ENCODE measurements at places on chromosomes 2 and 18. TPM values are rescaled to one million over a fixed set of nuclear protein-coding genes. Genes with fewer than 3 reads are reported as not detected.

DNA sequence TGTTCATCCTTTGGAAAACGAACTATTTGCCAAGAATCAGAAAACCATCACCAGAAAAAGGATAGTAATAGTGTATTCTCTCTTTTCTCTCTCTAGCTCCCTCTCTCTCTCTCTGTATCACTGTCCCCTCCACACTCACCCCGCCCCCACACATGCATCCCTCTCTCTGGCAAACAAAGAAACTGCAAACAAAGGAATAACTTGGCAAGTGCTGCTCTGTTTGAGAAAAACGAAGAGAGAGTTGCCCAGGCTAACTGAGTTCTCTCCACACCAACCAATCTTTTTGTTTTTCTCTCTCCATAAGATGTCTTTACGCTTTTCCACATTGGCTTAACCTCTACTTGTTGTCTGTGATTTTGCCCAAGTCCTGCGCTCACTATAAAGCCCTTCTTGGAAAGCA is 316.2 kb downstream of the EPHA4 start:
- DNase-seq, result no peak

DNA sequence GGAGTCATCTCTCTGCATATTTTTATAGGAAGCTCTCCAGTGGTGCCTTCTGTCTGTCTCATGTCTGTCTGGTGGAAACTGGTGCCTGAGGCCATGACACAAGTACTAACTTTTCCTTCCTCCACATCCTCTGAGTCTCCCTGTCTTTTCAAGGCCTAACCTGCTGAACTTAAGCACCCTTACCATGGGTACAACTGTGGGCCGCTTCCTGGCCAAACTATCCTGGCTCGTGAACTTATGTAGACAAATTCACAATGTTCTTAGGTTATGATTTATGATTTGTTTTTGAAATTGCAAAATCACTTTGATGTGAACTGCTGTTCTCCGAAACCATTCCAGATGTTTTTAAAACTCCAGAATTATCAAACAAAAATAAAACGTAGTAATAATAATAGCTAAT is 804.5 kb upstream of the POU3F3 start:
- DNase-seq, result no peak

DNA sequence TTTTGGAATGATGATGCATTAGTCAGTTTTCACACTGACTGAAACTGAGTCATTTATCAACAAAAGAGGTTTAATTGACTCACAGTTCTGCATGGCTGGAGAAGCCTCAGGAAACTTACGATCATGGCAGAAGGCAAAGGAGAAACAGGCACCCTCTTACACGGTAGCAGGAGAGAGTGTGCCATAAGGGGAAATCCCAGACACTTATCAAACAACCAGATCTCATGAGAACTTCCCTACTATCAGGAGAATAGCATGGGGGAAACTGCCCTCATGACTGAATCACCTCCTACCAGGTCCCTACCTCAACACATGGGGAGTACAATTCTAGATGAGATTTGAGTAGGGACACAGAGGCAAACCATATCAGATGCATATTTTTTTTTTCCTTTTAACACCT is 504.5 kb upstream of the VRK2 start:
- no peak for DNase-seq

DNA sequence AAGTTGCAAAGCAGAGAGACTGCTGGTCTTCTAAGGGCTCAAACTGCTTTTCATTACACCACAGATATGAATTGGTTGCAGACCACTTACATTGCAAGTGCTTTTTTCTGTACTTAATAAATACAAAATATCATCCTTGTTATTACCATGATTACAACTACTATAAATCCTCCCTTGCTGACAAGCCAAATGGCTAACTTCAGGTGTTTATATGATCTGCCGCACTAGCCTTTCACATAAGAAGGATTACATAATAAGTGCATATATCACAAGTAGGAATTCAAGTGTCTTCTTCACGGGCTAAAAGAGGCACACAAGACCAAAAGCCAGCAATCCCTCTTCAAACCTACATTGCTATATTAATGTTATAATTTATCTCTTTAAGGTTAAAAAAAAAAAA is 373.0 kb downstream of the ZEB2 start:
- no peak for DNase-seq

LIMS2 gene
- total RNA-seq, result 7.8 TPM

DNA sequence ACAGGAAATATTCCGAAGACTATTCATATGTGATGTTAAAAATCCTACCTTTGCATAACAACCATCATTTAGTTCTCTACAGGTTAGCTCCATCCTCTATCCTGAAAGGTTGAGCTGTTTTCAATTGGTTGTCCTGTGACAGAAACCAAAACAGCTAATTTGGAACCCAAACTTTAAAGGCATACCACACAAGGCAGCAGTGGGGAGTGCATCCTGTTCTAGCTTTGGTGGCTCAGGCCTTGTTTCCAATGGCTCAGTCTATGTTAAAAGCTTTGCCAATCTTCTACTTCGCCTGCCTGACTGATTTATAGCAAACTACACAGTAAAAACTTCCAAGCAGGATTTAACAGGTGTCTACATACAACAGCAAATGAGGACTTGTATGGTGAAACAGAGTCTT is 3.2 kb downstream of the CD226 start:
- no peak for DNase-seq

LBX2 gene
- total RNA-seq, result not detected

ZNF516 gene
- total RNA-seq, result 57.3 TPM

LRRTM4 gene
- total RNA-seq, result not detected
